Posterior cingulate gyrus (tissue), 11 donors: ENCODE measurements at places on chromosomes 1 and 21.

- DNase-seq = peak; percentile 84
These were observed 110.2 kb downstream of the NAV1 start for GRCh38 chr1:201648907-201649721.

- DNase-seq = peak; percentile 69
These were observed 23.2 kb downstream of the ITGB2 start for GRCh38 chr21:44897326-44898010.

GRCh38 chr21:42670884-42671283 is 17.5 kb downstream of the PDE9A start:
- no peak for DNase-seq

- DNase-seq = no peak
These were observed 29.9 kb downstream of the KRTAP10-1 start for GRCh38 chr21:44510109-44510507.
